ENCODE measurements at places on chromosomes 11 and 22.

- DNase-seq, result no peak
Observed at GRCh38 chr11:55942785-55943392, 6.7 kb upstream of the OR5I1 start.

- DNase-seq, result no peak
Observed at GRCh38 chr11:102573851-102574250, 43.3 kb upstream of the MMP7 start.

GRCh38 chr11:88188251-88188931 is 13.1 kb upstream of the RAB38 start:
- no peak for DNase-seq

DNA sequence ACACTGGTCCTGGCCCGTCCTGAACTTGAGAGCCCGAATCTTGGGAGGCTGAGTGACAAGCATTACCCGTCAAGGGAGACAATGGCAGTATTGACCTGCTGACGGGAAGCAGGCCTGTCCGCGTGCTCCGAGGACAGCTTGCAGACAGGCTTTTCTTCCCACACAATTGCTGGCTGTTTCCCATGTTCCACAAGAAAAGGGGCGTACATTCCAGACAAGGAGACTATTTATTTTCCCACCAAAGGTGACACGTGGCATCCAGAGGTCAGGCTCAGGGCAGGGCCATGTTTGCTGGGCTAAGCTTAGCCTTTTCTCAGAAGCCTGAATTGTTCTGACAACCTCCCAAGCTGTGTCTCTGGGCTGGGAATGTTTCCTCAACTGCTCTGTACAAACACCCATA is 86.9 kb upstream of the SPON1 start:
- no peak for DNase-seq

DNA sequence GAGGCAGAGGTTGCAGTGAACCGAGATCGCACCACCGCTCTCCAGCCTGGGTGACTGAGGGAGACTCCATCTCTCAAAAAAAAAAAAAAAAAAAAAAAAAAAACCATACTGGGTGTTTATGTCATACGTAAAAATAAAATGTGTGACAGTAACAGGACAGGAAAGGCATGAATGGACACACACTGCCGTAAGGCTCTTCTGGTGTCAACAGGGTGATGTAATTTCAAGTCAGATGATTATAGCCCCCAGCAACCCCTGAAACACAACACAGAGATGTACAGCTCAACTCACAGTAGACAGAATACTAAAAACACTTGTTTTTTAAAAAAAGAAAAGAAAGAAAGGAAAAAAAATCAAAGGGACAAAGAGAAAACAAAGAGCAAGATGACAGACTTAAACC is 22.2 kb downstream of the SBF1 start:
- no peak for DNase-seq

- DNase-seq, result no peak
Observed at GRCh38 chr22:25928038-25928437, 186.1 kb downstream of the MYO18B start.

- DNase-seq, result no peak
Observed at GRCh38 chr11:93945596-93945995, 75.6 kb upstream of the HEPHL1 start.

DNA sequence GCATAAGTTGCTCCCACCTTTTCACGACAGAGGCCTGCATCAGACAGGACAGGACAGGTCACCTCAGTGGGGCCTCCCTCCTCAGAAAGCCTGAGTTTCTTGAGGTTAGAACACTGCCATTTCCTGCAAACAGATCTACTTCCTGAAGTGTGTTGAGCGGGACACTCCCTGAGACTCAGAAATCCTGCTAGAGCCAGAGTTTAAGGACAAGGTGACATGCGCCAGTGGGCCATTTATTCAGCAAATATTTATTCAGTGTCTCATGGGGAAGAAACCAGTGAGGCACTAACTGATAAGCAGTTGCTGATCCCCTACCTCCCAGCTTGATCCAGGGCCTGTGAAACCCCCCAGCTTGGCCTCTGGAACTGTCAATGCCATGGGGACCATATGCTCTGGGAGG is 454.6 kb downstream of the SOX6 start:
- DNase-seq, result no peak

DNA sequence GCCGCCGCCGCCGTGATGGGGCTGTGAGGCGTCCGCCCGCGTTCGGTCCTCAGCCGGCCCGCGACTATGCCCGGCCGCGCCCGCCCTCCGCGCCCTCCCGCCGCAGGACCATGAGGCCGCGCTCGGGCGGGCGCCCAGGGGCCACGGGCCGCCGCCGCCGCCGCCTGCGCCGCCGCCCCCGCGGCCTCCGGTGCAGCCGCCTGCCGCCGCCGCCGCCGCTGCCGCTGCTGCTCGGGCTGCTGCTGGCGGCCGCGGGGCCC is 215 bp downstream of the ZNRF3 start:
- DNase-seq, result no peak

DNA sequence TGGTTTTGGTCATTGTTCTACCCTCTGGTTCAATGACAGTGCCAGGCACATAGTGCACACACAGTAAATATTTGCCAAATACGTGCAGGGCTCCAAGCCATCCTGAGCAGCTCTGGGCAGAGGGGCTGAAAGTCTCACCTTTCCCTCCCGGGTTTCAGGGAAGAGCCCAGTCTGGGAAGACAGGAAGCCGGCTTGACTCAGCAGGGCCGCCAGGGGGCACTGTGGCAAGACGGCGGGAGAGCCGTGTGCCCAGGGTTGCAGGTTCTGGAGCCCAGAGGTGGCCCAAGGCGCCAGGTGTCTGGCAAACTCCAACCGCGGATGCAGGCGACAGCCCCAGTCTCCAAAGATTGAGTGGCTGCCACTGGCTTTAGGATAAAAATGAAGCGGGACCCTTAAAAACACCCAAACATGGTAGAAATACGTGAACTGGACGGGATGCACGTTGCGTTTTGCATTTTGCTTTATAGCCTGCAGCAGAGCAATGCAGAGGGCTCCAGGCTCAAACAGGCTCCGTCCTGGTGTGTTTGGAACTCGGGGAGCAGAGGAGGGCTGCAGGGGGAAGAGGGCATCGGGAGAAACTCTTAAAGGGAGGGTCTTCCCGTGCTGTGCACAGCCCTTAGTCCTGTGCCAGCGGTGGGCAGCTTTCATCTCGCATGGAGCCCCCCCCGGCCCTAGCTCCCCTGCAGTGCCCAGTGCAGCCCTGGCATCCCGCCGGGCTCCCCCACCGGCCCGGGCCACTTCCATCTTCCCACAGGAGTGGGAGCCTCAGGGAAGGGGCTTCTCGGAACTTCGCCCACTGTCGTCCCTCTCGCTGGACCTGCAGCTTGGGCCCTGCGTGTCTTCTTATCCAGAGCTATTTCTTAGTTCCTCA is 10.7 kb downstream of the KRTAP5-5 start:
- DNase-seq, result no peak

- DNase-seq, result no peak
Observed at GRCh38 chr22:27757928-27758525, 43.5 kb downstream of the MN1 start.

GRCh38 chr11:11620921-11621572 is 758 bp downstream of the GALNT18 start:
- DNase-seq, result no peak

DNA sequence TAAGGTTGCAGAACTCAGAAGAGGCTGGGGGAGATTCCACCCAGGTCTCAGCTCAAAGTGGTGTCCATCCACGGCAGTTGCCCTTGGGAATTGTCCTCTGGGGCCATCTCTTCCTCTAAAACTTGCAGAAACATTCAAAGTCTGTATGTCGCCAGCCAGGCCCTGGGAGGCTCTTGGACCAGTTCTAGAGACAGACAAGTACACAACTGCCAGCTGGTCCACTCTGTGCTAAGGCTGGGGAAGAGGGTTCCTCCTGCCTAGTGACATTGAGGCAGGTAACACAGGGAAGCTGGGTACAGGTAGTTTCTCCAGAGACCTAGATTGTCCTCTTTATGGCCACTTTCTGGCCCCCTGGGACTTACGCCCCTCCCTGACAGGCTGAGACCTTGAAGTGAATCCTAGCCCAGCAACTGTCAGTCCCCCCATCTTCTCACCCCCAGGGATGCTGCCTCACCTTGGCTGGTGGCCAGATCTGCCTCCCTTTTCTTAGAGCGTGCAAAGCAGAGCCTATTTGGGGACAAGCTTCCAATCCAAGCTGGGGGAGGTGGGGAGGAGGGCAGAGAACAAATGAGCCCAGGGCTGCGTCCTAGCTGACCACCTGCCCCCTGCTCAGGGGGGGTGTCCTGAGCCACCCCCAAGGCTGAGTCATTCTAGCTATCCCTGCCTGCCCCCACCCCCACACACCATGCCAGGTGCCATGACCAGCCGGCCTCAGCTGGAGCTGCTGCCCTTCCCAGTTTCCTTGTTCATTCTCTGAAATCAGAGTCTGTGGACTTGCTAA is 8.4 kb downstream of the FAM83F start:
- no peak for DNase-seq

- no peak for DNase-seq
Observed at GRCh38 chr11:28736256-28736655, 628.1 kb downstream of the METTL15 start.

- no peak for DNase-seq
Observed at GRCh38 chr11:69430566-69430965, 50.9 kb upstream of the LINC01488 start.

DNA sequence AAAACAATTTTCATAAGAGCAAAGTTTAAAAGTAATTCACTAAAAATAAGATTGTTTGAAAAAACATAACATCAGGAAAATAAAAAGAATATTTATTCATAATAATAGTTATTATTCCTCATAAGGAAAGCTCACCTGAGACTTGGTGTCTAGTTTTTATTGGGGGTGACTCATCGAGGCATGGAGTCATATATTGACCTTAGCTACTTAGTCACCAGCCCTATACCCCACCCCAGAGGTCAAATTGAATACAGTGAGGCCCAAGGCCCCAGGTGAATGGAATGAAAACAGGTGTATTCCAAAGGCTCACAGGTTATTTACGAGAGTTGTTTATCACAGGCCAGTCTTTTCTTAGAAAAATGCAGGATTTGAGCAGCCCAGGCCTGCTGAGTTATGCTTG is 36.9 kb downstream of the CNTF start:
- no peak for DNase-seq

GRCh38 chr11:76282811-76283595 is 76.7 kb upstream of the WNT11 start:
- no peak for DNase-seq

DNA sequence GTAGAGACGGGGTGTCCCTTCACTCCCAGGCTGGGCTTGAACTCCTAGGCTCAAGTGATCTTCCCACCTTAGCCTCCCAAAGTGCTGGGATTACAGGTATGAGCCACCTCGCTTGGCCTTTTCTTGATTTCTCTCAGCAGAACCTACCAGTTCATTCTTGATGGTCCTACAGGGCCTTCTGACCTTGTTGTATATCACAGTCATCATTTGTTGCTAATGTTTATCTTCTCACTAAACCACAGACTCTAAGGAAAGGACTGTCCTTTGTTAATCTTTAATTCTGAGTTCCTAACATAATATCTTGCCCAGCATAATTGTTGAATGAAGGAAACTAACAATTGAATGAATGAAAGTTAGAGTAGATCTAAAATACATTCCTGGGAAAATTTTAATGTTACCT is 22.0 kb upstream of the ZC3H12C start:
- DNase-seq, result no peak

- DNase-seq, result no peak
Observed at GRCh38 chr11:75539459-75540334, 14.0 kb upstream of the GDPD5 start.

GRCh38 chr11:34585735-34586487 is 35.0 kb upstream of the EHF start:
- no peak for DNase-seq

DNA sequence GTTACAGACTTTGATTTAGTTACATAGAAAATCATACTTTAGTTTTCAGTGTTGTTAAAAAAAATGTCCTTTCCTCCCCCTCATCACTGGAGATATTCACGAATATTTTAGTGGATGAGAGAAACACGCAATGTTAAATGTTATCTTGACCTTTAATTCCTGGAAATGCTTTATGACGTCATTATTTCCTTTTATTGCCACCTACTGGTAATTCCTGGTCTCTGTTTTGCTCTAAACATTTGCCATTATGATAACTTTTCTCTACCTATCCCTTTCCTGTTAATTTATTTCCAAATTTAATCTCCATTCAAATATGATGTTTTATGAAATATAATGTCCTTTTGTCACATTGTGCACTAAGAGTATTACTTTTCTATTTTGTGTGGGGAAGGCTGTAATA is 770.6 kb downstream of the FAM181B start:
- no peak for DNase-seq

DNA sequence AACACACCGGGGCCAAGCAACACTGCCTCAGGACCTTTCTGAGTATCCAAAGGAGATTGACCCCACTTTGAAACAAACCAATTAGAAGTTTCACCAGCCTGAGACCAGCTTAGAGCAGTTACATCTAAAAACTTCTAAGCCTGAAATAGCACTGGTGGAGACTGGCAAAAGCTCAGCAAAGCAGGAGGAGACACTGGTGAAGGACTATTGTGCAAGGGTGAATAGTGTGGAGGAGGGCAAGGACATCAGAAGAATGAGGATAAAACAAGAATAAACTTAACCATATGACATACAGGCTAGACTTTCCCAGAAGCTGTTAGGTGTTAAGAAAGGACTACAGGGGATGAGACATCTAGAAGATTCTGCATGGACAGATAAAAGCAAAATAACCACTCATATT is 152.4 kb downstream of the FCHSD2 start:
- no peak for DNase-seq

Measured in cortex of kidney (tissue), 1 donor.